ENCODE measurements at places on chromosomes 1 and 21. TPM values are rescaled to one million over a fixed set of nuclear protein-coding genes. Genes with fewer than 3 reads are reported as not detected.

Gene FMO3
- 0.65 TPM for total RNA-seq

Gene TSPAN2
- 22.0 TPM for total RNA-seq

- DNase-seq: no peak
Observed at GRCh38 chr1:18712252-18712600, 81.6 kb downstream of the PAX7 start.

DNA sequence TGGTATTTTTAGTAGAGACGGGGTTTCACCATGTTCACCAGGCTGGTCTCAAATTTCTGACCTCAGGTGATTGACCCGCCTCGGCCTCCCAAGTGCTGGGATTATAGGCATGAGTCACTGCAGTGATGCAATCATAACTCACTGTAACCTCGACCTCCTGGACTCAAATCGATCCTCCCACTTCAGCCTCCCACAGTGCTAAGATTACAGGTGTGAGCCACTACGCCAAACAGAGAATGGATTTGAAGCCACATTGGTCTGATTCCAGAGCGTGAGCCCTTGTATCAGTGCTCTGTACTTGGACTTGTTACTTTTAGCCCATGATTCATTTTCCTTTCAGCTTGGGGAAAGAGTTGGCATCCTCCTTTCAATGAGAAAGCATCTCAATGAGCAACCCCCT, 14.9 kb upstream of the ZNF683 start:
- no peak for DNase-seq

- DNase-seq: no peak
Observed at GRCh38 chr1:176884911-176885310, 279.6 kb downstream of the ASTN1 start.

DNA sequence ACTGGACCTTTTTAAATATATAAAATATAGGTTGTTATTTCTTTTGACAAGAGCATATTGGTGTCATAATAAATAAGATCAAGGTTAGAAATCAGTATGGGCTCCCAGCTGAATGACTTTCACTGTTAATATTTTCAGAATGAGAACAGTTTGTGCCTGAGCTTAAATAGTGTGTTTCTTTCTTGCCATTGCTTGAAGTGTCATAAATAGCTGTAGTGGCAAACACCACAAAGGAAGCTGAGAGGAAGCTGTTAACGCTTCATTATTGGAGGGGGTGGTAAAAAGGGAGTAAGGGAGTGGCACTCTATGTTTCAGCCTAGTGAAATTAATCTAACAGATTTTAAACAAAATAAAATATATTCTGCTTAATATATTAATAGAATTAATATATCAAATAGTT, 1089.8 kb upstream of the NCAM2 start:
- no peak for DNase-seq

All from ureter (tissue), 1 donor.